ENCODE measurements at places on chromosomes 3 and 15.
A peak's percentile ranks its signal among the peaks of the same experiment; 100 is the strongest.

DNA sequence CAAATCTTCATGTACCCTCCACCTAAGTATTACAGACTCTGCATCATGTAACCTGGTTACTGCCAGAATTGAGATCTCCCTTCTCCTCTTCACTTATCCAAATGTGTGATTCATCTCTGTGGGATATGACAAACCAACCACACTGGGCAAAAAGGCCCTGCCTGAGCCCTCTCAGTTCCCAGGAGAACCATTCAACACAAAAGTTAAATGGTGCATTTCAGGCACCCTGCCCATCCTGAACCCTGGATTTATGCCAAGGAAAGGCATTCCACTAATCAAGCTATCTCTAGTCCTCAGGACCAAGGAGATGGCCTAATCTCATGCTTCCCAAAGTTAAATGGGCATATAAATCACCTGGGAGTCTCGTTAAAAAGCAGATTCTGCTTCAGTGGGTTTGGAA, 108.5 kb downstream of the TNIK start:
- peak; percentile 86 for DNase-seq

- no peak for DNase-seq
Observed at GRCh38 chr3:48661501-48662144, 1.1 kb downstream of the CELSR3 start.

GRCh38 chr3:148790851-148791735, 36.5 kb upstream of the CPB1 start:
- peak; percentile 39 for DNase-seq

- DNase-seq = no peak
Observed at GRCh38 chr3:37907906-37908305, 46.2 kb downstream of the CTDSPL start.

GRCh38 chr3:118089563-118089962, 945.1 kb downstream of the IGSF11 start:
- no peak for DNase-seq

- DNase-seq = no peak
Observed at GRCh38 chr3:65876028-65876420, 162.7 kb downstream of the MAGI1 start.

- DNase-seq = no peak
Observed at GRCh38 chr15:54017251-54017650, 39.0 kb downstream of the UNC13C start.

GRCh38 chr15:44738340-44738984, 2.1 kb downstream of the TRIM69 start:
- DNase-seq = no peak

Data from epithelial cell of proximal tubule (primary cell).